ENCODE measurements at places on chromosomes 2 and 18. TPM values are rescaled to one million over a fixed set of nuclear protein-coding genes. Genes with fewer than 3 reads are reported as not detected.

DNA sequence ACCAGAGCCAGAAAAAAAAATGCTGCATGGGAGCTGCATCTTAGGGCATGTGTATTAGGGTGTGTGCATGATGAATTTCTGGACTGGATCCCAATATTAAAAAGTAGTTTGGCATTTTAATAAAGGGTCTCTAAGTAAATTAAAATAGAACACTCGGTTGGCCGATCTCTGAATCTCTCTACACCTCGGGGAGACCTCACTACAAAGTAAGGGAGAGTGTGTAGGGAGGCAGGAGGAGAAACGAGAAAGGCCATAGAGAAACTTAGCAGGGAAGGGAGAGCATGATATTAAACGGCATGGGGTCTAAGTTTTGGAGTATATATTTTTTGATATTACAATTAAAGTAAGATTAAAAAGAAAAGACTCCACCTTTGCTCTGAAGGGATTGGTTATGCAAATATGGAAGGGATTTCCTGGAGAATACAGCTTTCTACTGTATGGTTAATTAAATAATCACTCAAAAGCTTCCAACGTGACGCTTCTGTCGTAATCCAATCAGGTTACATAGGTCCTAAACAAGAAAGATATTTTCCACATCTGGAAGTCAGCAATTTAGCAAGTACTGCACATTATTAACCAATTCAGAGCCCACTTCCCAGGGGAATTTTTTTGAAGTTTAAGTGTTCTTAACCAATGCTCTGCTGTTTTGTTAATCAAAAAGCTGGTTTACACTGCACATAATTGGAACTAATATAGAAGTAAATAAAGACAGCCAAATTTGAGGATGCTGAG is 1.0 kb upstream of the ZEB2 start:
- no peak for ATAC-seq

GRCh38 chr2:201484805-201485204 is 33.3 kb downstream of the STRADB start:
- peak; percentile 49 for ATAC-seq

- peak; percentile 88 for ATAC-seq
Observed at GRCh38 chr2:227163998-227164762, at the start of the genes COL4A3 and COL4A4. Gene COL4A3 (plus strand): TSS chr2:227164624. CDS start chr2:227164727, 103 bp downstream. Gene COL4A4 (minus strand): TSS chr2:227164205. CDS start chr2:227147483, 16,722 bp downstream.

DNA sequence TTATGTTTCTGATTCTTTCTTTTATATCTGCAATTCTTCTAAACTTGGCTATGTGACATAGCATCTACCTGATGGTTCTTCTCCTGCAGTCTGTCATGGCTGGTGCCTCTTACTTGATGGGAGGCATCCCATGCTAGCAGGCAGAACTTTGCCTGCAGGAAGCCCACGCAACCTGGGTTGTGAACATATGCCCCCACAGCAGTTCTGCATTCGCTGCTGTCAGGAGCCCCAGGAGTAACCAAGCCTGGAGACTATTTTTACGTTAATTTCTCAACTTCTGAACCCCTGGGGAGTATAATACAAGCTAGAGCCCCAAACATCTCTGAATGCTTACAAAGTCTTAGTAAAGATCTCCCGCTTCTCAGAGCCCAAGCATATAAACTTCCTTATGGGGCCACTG is 12.1 kb downstream of the FAM168B start:
- ATAC-seq: no peak

- peak; percentile 44 for ATAC-seq
Observed at GRCh38 chr2:120314690-120315366, 31.1 kb upstream of the INHBB start.

GRCh38 chr2:193074933-193075332 is 880.2 kb upstream of the TMEFF2 start:
- no peak for ATAC-seq

DNA sequence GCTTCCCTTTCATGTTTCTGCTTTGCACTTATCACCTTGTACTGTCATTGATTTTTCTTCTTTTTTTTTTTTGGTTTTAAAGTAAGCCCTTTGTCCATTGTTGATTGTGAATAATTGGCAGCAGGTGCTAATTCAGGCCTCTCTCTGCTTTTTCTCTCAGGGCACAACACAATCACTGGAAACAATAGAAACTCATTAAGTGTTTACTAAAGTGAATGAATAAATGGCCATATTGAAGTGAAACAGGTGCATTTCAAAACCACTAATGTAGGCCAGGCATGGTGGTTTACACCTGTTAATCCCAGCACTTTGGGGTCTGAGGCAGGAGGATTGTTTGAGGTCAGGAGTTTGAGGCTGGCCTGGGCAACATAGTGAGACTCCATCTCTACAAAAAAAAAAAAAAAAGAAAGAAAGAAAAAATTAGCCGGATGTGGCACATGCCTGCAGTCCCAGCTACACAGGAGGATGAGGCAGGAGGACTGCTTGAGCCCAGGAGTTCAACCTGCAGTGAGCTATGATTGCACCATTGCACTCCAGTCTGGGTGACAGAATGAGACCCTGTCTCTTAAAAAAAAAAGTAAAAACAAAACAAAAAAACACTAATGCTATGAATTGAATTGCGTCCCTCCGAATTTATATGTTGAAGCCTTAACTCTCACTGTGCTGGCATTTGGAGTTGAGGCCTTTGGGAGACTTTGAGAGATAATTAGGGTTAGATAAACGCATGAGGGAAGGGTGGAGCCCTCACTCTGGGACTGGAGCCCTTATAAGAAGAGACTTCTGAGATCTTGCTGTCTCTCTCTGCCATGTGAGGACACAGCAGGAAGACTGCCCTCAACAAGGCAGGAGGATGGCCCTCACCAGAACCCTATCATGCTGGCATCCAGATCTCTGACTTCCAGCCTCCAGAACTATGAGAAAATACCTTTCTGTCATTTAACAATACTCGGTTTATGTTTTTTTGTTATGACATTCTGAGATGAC is 19.9 kb downstream of the SLC38A11 start:
- ATAC-seq: no peak

Gene VWA3B
- total RNA-seq: 0.36 TPM

Gene NFE2L2
- 38.1 TPM for total RNA-seq

Gene SLC30A3
- total RNA-seq: 0.31 TPM

Gene IL36B
- total RNA-seq: not detected

Gene TANC1
- total RNA-seq: 2.8 TPM

Gene CDH20
- 8.5 TPM for total RNA-seq

Gene NETO1
- 19.6 TPM for total RNA-seq

Gene SP140L
- total RNA-seq: 4.1 TPM

Gene SERPINB10
- total RNA-seq: not detected
